Kidney (tissue), 22 donors: ENCODE measurements at places on chromosomes 1 and 21. TPM values are rescaled to one million over a fixed set of nuclear protein-coding genes. Genes with fewer than 3 reads are reported as not detected.

The PDPN gene
- total RNA-seq = 4.6 TPM

The NBPF6 gene
- not detected for total RNA-seq

The HOOK1 gene
- total RNA-seq = 55.4 TPM

DNA sequence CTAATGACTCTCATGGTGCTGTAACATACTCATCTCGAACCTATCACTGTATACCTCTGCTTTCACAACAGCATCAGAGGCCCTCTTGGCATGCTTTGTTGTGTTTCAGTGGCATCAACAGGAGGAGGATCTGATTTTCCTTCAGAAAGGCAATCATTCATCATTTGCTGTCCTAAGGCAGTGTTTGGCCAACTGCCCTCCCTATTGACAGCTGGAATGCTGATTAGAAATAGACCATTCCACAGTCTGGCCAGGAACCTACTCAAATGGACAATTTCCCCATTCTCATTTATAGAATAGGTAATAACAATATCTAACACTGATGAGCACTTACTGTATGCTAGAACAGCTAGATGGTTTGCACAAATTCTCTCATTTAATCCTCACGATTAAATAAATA lies 310.6 kb upstream of the PTBP2 start:
- no peak overlapping the region for H3K27ac ChIP-seq
- no peak for DNase-seq
- H3K4me1 ChIP-seq = no peaks in the 10 kb centered on the region
- H3K36me3 ChIP-seq = no peaks in the 10 kb centered on the region

DNA sequence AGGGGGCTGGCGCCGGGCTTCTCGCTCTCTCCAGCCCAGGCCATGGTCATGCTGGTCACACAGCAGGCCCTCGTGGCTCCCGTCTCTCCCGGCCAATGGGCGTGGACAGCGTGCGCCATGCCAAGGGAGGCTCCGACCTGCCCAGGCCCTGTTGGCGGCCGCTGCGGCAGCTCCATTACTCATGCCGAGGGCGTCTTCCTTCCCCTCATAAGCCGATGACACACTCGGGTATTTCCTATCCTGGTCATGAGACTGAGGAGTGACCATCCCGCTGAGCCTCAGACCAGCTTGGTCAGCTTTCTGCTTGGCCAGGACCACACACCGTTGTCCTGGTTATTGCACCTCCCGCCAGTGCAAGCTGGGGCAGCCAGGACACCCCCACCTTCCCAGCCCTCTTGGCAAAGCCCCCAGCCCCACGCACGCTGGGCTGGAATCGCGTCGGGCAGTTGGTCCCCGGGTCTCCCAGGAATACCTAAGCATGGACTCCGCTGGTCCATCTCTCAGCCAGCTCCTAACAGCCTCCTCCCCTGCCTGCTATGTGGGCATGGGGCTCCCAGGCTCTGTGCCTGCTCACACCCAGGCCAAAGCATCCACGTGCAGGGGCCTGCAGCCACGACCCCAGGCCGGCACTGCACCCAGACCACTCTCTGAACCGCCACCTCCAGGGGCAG lies 49.8 kb downstream of the ARHGEF16 start:
- no peak overlapping the region for H3K4me3 ChIP-seq
- no peaks in the 10 kb centered on the region for H3K27me3 ChIP-seq
- no peak for DNase-seq
- no peaks in the 10 kb centered on the region for H3K4me1 ChIP-seq
- no peaks in the 10 kb centered on the region for H3K36me3 ChIP-seq
- H3K27ac ChIP-seq = no peak overlapping the region

DNA sequence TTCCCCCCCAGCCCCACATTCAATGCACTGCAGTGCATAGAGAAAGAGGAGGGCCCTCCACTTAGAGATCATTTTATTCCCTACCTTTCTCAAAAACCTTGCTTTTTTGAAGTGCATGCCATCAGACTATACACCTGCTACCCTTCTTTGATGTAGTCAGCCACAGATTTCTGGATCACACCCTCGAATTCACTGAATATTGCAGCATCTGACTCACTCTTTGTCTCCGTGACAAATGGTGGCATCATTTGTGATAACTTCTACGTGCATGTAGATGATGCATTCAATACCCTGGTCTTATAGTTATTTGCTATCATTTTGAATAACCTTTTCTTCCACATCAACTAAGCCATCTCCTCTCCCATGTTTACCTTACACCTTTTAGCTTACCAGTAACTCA lies 310.3 kb upstream of the SGIP1 start:
- H3K4me1 ChIP-seq = no peaks in the 10 kb centered on the region
- no peaks in the 10 kb centered on the region for H3K27me3 ChIP-seq
